ENCODE measurements at places on chromosomes 2 and 18. TPM values are rescaled to one million over a fixed set of nuclear protein-coding genes. Genes with fewer than 3 reads are reported as not detected.

DNA sequence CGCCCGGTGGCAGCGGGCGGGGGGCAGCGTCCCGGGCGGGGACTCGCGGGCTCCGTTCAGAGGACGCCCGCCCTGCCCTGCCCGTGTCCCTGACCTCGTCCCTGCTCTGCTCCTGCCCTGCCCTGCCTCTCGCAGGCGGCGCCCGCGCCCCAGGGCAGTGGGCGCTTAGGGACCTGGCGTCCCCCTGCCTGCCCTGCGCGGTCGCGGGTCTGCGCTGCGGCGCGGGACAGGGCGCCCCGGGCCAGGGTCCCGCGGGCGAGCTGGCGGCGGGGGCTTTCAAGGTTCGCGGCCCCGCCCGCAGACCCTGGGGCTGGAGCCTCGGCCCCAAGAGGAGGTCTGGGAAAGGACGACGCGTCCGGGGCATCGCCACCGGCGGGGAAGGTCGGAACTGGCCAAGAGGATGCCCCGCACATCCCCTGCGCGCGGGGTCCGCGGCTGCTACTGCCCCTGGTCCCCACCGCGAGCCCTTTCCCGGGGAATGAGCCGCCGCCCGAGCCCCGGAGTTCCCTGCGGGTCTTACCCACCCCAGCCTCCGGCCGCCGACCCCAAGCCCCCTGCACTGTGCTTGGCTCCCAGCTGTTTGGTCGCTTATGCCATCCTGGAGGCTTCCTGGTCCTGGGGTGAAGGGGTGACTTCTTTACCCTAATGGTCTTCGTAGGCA is 679 bp downstream of the RNF144A start:
- no peak for DNase-seq

The SKOR2 gene
- not detected for total RNA-seq

The FZD7 gene
- total RNA-seq = 26.7 TPM

The XDH gene
- total RNA-seq = 0.30 TPM
